ENCODE measurements at places on chromosomes 1 and 21.

- DNase-seq: no peak
Observed at GRCh38 chr21:39077876-39078275, 105.4 kb downstream of the PSMG1 start.

DNA sequence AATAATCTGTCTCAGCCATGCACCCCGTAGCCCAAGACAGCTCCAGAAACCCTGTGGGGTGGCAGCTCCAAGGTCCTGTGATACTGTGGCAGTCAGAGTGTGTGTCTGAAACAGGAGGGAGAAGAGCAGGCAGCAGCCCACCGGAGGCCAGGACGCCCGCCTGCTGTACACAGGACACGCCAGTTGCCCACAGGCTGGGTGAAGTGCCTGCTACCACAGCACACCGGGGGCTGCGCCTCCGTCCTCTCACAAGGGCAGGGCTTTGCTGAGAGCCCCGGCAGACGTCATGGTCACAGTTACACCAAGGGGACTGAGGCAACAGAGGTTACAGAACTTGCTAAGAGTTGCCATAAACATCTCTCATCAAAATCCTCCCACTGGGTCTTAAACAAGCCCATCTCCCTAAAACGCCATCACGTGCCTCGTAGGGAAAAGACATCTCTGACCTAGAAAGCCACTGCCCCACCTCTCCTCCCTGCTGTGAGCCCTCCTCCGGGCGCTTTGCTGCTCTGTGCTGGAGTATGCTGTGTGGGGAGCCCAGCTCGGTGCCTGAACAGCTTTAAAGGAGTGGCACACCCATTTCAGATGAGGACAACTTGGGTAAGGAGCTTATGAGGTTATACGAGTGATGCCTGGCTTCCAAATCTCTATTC, 5.3 kb downstream of the C1orf174 start:
- no peak for DNase-seq

GRCh38 chr1:89588480-89588879, 44.4 kb upstream of the LRRC8C start:
- no peak for DNase-seq

DNA sequence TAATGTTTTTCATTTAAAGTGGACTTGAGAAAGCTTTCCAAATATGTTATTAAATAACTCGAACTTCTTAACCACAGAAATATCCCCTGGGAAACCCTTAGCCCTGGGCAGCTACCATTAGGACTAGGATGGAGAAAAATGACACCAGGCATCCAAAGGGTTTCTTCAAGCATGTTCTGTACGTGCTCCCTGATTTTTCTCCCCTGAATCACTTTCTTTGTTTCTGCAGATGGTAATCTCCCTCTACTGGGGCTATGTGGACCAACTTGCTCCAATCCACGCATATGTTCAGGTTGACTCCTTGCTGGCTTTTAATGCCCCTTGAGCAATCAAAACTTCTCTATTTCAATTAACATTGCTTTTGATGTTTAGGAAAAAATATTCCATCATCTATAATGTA, 312.7 kb upstream of the C1orf87 start:
- DNase-seq: no peak

GRCh38 chr1:115056395-115056798, 26.8 kb downstream of the TSHB start:
- DNase-seq: no peak

DNA sequence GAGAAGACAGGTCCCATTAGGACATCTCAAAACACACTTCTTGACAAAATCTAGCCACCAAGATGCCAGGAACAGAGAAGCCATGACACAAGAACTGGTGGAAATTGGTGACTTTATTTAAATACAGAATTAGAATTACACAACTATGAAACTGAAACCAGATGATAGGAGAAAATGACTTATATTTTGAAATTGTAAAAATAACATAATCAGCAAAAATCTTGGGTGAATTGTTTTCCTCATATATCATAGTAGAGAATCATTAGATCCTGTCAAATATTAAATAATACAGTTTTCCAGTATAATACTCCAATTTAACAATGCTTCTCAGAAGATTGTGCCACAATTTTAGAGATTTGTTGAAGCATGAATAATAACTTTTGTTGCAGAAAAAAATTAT, 81.5 kb upstream of the MROH9 start:
- no peak for DNase-seq

- DNase-seq: no peak
Observed at GRCh38 chr1:87926921-87927320, 598.2 kb downstream of the LMO4 start.
